Occipital lobe (tissue), 3 donors: ENCODE measurements at places on chromosomes 6 and 20. TPM values are rescaled to one million over a fixed set of nuclear protein-coding genes. Genes with fewer than 3 reads are reported as not detected.

The CLPSL1 gene
- total RNA-seq: not detected

The CAP2 gene
- total RNA-seq: 33.7 TPM

- DNase-seq: no peak
Observed at GRCh38 chr20:38270869-38271605, 10.5 kb upstream of the KIAA1755 start.

GRCh38 chr6:159008656-159009288 lies 8.8 kb upstream of the RSPH3 start:
- no peak for DNase-seq

- DNase-seq: no peak
Observed at GRCh38 chr6:111406200-111406721, 76.8 kb downstream of the REV3L start.

DNA sequence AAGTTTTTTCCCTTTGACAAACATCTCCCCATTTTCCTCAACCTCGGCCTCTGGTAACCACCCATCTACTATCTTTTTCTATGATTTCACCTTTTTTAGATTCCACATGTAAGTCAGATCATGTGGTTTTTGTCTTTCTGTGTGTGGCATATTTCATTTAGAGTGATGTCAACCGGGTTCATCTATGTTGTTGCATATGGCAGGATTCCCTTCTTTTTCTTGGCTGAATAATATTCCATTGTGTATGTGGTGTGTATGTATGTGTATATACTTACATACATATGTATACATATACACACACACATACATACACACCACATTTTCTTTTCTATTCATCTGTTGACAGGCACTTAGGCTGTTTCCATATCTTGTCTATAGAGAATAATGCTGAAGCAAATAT lies 22.2 kb upstream of the PHIP start:
- no peak for DNase-seq
